LHCN-M2 (cell line): ENCODE measurements at places on chromosomes 11 and 22. TPM values are rescaled to one million over a fixed set of nuclear protein-coding genes. Genes with fewer than 3 reads are reported as not detected.

DNA sequence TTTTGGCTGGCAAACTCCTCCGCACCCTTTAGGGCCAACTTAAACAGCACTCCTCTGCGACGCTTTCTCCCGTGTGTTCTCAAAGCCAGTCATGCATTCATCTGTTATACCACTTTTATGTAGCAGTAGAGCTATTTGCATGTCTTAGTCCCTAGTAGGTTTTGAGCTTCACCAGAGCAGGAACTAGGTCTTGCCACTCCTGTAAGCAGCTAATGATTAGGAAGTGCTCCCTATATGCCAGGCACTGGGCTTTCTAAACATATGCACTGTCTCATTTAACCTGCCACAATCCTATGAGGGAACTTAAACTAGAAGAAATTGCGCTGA is 180.8 kb downstream of the DBX1 start:
- no peak for DNase-seq

GRCh38 chr11:47507563-47508239 is 45.2 kb downstream of the CELF1 start:
- no peak for DNase-seq

- DNase-seq, result peak; percentile 41
Measured at GRCh38 chr22:49638788-49639187, 188.9 kb downstream of the BRD1 start.

OPCML gene
- total RNA-seq, result not detected in 2 replicates

- no peak for DNase-seq
Measured at GRCh38 chr11:47354913-47355282, 2.4 kb upstream of the MYBPC3 start.

DNA sequence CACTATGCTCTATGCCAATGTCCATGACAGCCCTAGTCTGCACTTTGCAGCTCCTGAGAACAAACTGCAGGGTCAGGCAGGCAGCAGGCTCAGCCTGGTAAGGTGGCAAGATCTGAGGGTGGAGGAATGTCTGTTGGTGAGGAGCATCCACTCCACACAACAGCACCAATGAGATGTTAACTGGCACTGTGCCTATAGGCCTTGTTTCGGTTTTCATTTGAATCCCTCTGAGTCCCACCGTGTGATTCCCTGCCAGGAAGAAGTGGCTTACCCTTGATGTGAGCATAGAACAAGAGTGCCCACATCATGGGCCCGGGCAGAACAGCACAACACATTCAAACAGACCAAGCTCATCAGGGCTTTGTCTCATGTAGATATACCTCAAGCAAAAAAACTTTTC is 44.1 kb upstream of the CHRM4 start:
- no peak for DNase-seq

ALDH3B1 gene
- 59.0 and 60.2 TPM in 2 replicates for total RNA-seq

MRGPRF gene
- 0.38 and 0.63 TPM in 2 replicates for total RNA-seq

PGA5 gene
- total RNA-seq, result 1.5 and 2.0 TPM in 2 replicates

- no peak for DNase-seq
Measured at GRCh38 chr22:26922806-26923205, 265.4 kb downstream of the MIAT start.

DNA sequence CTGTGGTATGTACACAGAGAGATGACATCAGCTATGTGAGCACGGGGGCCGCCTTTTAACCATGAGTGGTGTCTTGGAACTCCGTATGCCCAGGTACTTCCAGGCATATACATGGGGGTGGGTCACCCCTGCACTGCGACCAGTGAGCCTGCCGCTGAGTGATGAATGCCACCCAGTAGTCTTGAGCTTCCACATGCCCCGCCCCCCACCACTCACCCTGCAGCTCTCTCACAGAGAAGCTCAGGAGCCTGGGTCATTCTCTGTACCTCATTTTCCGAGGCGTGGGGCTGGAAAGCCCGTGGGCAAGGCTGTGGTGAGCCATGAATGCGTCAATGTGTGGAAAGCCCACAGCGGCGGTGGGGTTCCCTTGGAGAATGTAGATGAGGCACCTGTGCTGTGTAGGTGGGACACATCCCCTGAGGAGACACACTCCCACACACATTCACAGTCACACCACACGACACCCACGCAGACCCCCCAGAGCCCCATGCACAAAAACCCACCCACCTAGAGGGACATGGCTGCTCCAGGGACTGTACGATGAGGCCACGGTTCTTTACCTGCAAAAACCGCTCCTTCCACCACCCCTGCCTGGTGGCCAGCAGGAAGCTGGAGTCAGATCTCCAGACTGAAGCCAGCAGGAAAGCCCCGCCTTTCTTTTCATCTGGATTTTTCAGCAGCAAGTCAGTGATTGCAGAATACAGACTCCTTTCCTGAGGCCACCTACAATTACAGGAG is 67.6 kb downstream of the PIWIL3 start:
- no peak for DNase-seq

DNA sequence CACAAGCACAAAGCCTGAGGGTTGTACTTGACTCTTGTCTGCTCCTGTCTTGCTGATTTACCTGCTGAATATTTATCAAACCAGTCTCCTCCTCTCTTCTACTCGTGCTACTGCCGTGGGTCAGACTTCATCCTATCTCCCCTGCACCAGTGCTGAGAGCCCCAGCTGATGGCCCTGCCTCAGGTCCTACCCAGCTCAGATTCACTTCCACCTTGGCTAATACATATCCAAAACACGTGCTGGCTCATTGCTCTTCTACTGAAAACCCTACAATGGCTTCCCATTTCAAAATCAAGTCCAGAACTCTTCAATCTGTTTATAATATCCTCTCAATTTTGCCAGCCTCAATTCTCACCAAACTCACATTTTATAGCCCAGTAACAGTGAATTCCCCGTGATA is 48.3 kb downstream of the RAB30 start:
- DNase-seq, result no peak

DNA sequence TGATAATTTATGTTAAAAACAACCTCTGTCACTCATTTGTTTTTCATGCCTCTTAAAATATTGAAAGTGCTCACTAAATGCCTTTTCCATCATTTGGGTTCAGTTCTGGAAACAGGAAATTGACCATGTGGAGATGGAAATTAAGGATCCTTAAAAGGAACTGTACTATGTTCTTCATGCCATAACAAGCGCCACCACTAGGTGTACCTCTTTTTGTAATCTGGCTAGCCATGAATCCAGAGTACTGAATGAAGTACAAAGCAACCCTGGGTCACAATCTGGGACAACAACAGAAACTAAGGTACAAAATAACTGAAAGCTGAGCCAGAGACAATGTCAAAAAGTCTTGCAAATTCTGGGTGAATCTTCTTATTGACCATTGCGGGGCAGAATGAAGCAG is 559.1 kb downstream of the FAM181B start:
- no peak for DNase-seq

- no peak for DNase-seq
Measured at GRCh38 chr11:73280626-73281025, 8.5 kb downstream of the P2RY6 start.

ZBTB16 gene
- 3.1 and 4.3 TPM in 2 replicates for total RNA-seq

- DNase-seq, result no peak
Measured at GRCh38 chr11:64466115-64466718, 107.3 kb downstream of the RPS6KA4 start.

GRCh38 chr11:132244846-132245245 is 874.4 kb downstream of the NTM start:
- DNase-seq, result no peak

- no peak for DNase-seq
Measured at GRCh38 chr22:23574877-23575276, 5.2 kb downstream of the IGLL1 start.

UCP2 gene
- 4.3 and 8.0 TPM in 2 replicates for total RNA-seq

- peak; percentile 65 for DNase-seq
Measured at GRCh38 chr11:102680945-102681344, 24.6 kb downstream of the MMP27 start.

CLDN5 gene
- total RNA-seq, result 4.9 and 11.1 TPM in 2 replicates

- no peak for DNase-seq
Measured at GRCh38 chr11:44982496-44983062, 31.9 kb upstream of the TP53I11 start.

DNA sequence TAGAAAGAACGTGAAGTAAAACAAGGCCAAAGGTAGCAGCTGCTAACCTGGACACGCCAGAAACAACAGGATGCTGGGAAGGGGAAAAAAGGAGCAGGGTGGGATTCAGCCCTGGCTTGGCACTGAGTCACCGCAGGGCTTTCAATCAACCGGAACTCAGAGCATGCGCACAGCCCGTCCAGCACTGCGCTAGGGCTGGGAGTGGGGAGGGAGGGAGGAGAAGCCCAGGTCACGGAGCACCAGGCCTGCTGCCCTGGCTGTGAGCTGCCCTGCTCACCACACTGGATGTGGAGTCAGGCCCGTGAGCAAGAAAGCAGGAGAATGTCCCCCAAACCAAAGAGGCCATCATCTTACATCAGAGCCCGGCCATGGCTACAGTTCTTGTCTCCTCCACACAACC is 51.5 kb downstream of the APOL1 start:
- no peak for DNase-seq

OR4X1 gene
- not detected in 2 replicates for total RNA-seq

CYTH4 gene
- total RNA-seq, result not detected in 2 replicates

DNA sequence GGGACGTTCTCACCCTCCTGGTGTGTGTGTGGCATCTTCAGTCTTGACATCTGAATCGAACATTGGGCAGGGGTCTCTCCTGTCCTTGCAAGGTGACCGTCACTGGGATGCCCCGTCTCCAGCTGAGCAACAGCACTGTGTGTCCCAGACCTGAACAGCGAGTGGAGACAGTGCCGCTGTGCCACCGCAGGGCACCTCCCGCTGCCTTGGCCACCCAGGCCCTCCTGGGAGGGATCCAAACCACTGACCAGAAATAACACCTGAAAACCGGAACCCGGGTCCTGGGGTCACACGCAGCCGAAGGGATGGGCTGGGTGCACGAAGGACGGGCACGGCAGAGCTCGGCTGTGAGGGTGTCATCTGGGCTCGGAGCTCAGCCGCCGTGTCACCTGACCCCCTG is 102.2 kb downstream of the BRD1 start:
- DNase-seq, result no peak

DDTL gene
- 0.11 TPM in 1 of 2 replicates, not detected in the other for total RNA-seq
